ENCODE measurements at places on chromosomes 11 and 22.

GRCh38 chr11:47399860-47400767 lies 8.3 kb upstream of the SLC39A13 start:
- no peak for DNase-seq

DNA sequence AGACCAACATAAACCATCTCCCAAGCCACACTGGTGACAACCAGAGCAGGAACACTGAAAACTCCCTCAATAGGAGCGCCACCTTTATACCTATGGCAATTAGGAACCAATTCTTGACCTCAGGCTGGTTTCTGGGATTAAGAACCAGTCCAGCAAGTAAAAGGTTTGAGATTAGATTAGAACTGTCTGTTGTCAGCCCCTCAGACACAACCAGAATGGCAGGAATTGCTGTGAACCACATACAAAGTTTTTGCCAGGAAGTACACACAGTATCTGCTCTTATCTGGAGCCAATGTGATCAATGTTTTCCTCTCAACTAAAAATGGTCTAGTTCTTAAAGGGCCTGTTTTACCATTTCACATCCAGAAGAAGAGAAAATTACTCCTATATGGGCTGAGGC lies 55.2 kb downstream of the RBFOX2 start:
- no peak for DNase-seq

DNA sequence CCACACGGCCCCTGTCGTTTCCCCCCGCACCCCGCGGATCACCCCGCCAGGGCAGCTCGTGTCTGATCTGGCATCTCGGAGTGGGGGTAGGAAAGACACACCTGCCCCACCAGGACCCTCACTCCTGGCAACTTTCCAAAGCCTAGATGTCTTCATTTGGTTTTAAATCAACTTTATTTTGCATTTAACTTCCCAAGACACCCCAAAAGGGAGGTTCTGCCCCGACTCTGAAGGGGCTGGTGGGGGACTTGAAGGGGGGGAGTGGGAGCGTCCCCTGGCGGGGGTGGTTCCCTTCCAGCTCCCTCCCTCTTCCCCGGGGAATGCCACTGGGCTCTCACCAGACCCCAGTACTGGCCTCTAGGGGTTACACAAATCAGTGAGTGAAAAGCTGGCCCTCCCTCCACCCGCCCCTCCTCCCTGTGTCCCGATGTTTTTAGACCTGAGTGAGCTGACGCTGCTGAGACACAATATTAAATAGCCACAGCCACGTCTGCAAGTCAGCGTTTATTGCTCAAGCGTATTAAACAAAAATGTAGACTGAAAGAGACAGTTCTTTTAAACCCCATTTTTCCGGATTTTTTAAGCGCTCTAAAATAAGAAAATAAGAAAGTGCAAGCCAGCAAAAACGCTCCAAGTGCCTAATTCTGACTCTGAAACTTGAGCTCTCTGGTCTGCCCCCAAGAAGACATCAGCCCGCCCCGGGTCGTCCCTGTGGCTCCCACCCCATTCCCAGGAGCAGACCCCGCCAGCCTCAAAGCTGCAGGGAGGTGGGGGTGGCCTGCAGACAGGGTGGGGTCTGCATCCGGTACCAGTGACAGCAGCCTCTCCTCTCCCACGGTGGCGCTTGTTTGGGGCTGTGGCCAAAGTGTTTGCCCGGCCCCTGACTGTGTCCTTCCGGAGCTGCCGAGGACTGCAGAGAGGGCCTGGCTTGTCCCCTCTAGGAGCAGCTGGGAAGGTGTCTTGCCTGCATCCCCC lies 1.1 kb upstream of the TTLL8 start:
- no peak for DNase-seq

DNA sequence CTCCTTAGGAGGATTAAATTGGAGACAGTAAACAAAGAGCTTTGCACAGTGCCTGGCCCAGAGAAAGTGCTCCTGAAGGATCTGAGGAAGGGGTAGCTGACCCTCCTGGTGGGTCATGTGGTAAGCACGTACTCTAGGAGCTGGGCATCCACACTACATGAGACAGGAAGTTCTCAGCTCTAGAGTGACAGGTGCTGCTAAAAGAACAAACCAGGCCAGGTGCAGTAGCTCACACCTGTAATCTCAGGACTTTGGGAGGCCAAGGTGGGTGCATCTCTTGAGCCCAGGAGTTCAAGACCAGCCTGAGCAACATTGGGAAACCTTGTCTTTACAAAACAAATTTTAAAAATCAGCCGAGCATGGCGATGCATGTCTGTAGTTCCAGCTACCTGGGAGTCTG lies 13.1 kb downstream of the SLC43A1 start:
- DNase-seq: no peak

GRCh38 chr11:70048279-70049024 lies 29.7 kb upstream of the ANO1 start:
- no peak for DNase-seq

DNA sequence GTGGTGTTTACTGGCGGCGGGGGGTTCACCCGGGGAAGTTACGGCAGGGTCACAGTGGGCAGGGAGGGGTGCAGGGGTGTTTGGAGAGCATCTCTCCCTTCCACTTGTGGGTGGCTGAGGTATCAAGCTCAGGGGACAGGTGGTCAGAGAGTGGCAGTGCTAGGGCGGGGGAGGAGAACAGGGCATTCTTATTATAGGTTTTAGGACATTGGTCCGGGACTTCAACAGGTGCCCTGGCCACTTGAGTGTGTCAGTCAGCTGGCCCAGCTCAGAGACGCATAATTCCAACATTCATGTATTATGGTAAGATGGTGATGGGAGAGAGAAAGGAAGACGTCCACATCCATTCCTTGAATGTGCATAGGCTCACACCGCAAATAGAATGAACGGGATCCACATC lies 101.7 kb downstream of the TEAD1 start:
- DNase-seq: no peak

- no peak for DNase-seq
These were observed 154.7 kb downstream of the BLID start for GRCh38 chr11:121961321-121961801.

- DNase-seq: no peak
These were observed 2.0 kb upstream of the B3GAT1 start for GRCh38 chr11:134413826-134414731.

DNA sequence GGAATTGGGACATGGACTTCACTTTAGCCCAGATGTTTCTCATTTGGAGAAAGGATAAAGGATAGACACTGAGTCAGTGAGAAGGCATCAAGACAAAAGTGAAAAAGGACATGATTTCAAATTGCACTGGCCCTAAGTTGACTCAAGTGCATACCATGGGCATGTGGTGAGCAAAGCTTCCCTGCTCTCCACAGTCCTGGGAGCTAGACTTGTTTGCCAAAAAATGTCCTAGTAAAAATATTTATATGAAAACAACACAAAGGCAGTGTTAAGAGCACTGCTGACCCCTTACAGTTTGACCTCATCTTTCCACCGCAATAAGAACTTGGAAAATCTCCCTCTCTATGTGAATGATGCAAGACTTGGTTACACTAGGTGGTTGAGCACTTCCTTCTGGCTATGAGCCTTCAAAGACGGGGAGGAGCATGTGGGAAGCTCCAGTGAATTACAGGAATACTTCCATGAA lies 46.5 kb upstream of the FIBIN start:
- DNase-seq: no peak

DNA sequence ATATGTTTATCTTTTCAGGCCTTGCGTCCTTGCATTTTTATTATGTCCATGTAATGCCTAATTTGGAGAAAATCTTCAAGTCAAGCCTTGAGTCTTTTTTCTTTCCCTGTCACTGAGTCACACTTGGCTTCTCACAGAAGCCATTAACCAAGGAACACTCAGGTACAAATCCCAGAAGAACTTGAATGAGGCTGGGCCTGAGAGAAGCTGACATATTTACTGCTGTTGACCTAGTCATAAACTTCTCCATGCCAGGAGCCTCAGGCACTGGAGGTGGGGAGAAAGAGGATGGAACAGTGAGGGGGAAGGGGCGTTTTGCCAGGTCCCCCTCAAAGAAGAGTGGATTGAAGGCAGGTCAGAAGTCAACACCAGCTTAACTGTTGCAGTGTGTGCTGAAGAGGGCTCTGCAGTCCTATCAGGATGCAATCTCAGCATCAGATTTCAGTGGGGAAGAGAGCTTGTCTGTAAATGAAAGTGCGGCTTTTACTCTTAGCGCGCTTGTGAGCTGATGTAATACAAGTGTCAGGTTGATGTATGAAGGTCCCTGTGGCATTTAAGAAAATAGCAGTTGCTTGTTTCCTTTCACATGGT lies 526.0 kb downstream of the ETS1 start:
- DNase-seq: no peak

DNA sequence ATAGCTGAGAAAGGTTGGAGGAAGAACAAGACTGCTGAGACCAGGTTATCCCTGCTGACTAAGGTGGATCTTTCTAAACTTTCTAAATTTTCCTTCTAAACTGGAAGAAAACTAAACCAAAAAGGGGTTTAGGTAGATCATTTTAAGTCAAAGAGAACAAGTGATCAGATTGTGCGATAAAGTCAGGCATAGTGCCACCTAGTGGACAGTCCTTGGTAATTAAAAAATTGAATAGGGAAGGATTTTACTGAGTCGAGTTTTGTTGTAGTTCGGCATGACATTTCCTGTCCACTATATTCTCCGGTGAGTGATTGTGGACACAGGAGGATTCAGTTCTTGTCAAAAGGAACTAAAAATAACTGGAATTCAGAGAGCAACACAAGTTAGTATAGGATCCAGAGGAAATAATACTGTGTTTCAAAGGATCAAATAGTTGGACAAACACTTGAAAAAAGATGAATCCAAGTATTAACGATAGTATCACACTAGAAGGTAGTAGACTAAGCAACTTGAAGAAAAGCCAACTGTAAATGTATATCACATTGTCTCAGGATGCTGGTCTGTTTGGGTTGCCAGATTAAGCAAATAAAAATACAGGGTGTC lies 1236.4 kb downstream of the FAM181B start:
- DNase-seq: no peak

DNA sequence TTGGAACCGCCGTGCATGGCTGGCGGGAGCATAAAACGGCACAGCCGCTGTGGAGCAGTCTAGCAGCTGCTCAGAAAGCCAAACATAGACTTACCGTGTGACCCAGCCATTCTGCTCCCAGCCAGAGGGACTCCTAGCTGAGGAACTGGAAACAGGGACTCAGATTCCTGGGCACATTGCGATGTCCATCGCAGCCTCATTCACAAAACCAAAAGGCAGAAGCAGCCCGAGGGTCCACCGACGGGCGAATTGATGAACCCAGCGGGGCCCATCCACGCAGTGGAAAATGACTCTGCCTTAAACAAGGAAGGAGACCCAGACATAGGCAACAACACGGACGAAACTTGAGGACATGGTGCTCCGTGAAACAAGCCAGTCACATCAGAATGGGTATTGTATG lies 5.7 kb upstream of the MUC5B start:
- DNase-seq: no peak

- no peak for DNase-seq
These were observed 649 bp downstream of the MS4A15 start for GRCh38 chr11:60757231-60757800.

DNA sequence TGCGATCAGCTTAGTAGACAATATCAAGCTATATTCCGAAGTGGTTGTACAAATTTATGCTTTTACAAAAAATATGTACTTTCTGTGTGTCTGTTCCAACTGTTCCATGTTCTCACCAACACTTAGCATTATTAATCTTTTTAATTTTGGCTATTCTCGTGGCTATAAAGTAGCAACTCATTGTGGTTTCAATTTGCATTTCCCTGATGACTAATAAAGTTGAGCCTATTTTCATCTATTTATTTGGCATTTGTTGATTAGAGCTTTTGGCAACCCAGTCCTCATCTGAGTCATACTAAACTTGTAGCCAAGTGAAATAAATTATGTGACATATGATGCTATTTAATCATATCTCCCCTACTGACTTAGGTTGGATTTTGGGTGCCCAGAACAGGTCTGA lies 115.9 kb downstream of the FBXO7 start:
- no peak for DNase-seq

DNA sequence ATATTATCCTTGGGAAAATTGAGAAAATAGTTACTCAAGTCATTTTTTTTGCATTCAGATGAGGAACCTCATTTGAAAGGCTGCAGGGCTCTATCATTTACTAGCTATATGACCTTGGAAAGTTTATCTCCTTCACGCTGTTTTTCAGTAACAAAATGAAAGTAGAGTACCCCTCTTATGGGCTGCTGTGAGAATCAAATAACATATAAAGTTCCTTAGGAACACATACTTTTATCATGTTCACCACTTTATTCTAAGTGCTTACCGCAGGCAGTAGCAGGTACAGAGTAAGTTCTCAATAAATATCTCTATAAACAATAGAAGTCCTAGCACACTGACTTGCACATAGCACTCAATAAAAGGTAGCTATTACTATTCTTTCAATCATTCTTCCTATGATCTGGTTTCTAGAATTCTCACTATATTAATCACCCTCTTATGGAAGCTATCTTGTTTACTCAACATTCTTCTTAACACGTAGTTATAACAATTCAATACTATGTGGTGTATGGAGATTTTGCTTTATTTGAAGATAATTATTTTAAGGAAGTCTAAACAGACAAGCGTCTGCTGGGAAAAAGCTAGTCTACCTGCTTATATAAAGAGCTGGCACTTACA lies 1.9 kb downstream of the C11orf71 start:
- no peak for DNase-seq

- DNase-seq: no peak
These were observed 67.3 kb upstream of the ANO1 start for GRCh38 chr11:70010774-70011173.

DNA sequence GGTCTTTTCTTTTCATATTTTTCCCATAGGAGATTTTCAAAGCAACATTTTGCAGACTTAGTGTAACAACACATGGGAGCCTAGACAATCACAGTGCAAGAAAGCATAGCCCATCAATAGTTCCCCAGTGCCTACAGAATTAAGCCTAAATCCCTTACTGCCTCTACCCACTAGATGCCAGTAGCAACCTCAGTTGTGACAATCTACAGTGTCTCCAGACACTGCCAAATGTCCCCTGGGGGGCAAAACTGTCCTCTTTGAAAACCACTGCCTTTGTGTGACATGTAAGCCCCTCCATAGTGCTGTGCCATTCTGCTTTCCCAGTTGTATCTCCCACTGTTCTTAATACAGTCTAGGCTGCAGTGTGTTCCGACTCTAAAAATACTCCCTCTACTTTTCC lies 1329.0 kb downstream of the LRRC4C start:
- no peak for DNase-seq

DNA sequence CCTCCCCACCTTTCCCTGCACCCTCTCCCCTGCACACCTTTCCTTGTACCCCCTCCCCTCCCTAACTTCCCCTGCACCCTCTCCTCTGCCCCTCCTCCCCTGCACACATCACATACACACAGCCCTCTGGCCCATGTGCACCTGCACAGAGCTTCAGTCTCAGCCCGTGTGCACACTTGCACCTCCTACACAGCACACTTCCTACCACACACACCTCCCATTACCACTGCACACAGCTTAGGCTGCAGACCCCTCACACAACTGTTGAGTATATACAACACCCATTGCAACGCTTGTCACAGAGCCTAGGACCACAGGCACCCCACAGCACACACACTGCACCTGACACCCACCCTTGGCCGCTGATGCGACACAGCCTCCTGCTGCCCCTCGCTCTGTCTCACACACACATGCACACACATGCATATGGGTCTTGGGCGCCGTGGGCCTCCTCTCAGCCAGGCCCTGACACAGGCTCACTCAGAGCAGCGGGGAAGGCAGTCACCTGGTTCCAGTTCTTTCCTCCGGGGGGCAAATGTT lies 411 bp downstream of the SIGIRR start:
- DNase-seq: no peak

- no peak for DNase-seq
These were observed 143.6 kb downstream of the NCAM1 start for GRCh38 chr11:113104691-113105251.

- DNase-seq: no peak
These were observed 109.8 kb downstream of the ZBTB16 start for GRCh38 chr11:114169321-114169749.

GRCh38 chr22:35985371-35985770 lies 43.3 kb downstream of the RBFOX2 start:
- DNase-seq: no peak

Measured in GM12878 (cell line).